ENCODE measurements at places on chromosomes 3 and 15. TPM values are rescaled to one million over a fixed set of nuclear protein-coding genes. Genes with fewer than 3 reads are reported as not detected.
A peak's percentile ranks its signal among the peaks of the same experiment; 100 is the strongest.

Gene CADPS
- 1.6 TPM for total RNA-seq

Gene ALS2CL
- 12.5 TPM for total RNA-seq

Gene ACVR2B
- 2.8 TPM for total RNA-seq

Gene SLC12A1
- not detected for total RNA-seq

DNA sequence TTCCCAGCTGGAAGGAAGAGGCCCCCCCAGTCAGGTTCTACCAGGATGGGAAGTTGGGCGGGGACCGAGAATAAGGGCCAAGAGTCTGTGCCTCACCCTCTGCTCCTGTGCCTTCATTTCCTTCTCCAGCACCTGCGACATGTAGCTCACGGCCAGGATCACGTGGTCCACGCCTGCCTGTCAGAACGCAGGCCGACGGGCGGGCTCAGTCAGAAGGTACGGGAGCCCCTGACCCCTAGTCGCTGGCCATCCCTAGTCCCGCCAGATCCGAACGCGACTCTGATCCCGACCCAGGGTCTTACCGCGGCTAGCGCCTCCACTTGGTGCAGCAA, 489 bp downstream of the GMPPB start:
- peak; percentile 87 for DNase-seq

DNA sequence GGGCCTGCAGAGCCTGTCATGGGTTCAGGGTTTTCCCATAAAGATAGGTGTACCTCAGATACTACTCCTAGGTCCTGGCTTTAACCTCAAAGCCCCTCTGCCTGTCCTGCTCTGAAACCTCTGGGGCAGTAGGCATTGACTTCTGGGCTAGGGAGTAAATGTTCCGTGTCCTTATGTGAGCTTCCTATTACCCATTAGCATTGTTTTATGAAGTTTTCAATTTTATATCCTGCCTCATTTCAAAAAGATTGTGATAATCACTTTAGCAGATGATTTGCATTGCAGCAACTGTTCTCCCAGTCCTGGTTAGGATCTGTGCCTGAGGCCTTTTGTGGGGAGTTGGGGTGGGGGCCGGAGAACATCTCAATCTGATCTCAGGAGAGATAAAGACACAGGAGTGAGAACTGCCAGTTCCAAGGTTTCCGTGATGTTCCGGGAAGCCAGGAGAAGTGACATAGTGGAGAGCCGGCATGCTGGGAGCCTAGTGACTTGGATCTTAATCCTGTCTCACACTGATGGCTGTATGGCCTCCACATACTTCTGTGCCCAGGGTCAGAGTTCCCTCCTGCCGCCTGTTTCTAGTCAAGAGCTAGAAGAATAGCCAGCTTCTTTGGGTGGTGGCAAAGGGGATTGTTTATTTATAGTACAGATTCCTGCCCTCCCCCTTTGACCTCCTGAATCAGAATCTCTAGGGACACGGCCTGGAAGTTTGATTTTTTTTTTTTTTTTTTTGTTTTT, 10.6 kb downstream of the TPM1 start:
- DNase-seq = no peak

GRCh38 chr15:32936283-32936918, 218.6 kb downstream of the GREM1 start:
- no peak for DNase-seq

- no peak for DNase-seq
These were observed 417.4 kb upstream of the SEMA6D start for GRCh38 chr15:47299846-47300434.

- DNase-seq = no peak
These were observed 255.9 kb downstream of the EPHA6 start for GRCh38 chr3:97070302-97070701.

- DNase-seq = peak; percentile 86
These were observed 89.0 kb downstream of the IQSEC1 start for GRCh38 chr3:12984023-12984823.

- DNase-seq = no peak
These were observed 124.4 kb downstream of the HCN4 start for GRCh38 chr15:73244333-73244732.

Measured in posterior vena cava (tissue), 2 donors.